Cerebellar nuclear complex (tissue), 1 donor: ENCODE measurements at places on chromosomes 11 and 22.

DNA sequence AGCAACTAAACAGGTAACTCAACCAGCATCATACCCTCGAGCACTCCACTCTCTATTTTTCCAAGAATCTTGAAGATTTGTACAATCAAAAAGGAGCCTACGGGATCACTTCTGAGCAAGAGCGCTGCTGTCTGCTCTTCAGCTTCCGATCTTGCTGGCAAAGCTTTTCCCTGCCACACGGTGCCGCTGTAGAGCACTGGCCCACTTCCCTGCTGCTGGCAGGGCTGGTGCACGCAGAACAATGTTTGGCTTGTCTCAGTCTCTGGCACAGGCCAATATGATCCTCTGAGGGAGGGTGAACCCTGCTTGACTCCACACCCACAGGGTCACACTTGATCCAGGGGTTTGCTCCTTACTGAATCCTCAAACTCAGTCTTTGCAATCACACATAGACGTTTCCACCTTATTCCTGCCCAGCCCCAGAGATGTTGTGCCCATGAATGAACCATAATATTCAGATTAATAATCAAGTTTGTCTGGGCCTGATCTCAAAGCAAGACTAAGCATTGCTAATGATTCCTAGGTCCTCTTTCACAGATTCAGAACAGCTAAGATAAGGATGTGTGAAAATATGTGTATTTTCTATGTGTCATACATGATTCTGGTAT, 536.6 kb downstream of the SOX6 start:
- no peak for DNase-seq

DNA sequence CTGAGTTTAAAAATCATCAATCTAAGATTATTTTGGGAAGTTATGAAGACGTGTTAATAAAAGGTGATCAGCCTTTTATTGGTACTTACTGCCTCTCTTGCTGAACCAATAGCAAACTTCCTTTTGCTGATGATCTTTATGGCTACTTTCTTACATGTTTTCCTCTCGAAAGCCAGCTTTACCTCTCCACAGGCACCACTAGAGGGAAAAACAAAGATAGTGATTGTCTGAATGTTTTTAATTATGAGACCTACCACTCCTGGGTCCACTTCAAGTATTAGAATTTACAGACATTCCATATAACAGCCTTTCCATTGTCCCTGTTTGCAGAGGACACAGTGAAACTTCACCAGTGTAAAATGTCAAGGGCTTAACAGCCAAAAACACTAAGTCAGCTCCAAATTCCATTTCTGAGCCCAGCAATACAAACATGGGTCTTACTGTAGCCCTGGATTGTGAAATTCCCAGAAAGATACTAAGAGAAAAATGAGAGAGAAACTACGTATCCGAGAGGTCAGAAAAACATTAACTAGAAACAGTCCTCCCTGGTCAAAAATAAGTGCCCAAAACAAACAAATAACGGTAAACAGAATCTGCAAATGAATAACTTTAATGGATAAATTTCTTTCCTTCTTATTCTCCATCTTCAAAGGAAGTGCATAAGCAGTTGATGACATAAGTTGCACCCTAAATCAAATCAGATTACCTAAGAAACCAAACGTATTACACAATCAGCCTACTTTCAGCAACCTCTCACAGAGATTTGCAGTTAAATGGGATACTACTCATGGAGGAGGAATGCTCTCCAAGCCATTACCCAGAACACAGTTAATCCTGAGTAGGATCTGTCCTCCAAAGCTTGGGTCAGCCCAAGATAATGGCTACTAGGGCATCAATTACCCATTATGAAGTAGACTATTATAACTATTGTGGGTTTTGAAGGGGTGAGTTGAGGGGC, 29.5 kb downstream of the CHEK2 start:
- DNase-seq: no peak

DNA sequence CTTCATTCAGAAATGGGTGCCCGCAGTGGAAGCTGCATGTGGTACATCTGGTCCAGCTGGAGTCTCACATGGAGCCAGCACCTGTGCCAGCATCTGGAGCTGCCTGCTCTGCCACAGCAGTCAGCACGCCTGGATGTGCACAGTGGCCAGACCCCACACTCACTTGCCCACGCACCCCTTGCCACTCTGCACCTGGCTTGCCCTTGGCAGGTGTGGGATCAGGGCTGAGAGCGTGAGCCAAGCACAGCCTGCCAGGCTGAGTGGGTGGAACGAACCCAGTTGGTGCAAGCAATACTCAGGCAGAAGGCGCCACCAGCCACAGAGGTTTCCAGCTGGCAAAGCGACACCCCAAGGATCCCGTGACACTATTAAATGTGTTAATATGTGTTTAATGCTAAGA, 95.5 kb upstream of the AMOTL1 start:
- no peak for DNase-seq

- no peak for DNase-seq
Observed at GRCh38 chr22:17774926-17775685, 837 bp upstream of the BID start.

DNA sequence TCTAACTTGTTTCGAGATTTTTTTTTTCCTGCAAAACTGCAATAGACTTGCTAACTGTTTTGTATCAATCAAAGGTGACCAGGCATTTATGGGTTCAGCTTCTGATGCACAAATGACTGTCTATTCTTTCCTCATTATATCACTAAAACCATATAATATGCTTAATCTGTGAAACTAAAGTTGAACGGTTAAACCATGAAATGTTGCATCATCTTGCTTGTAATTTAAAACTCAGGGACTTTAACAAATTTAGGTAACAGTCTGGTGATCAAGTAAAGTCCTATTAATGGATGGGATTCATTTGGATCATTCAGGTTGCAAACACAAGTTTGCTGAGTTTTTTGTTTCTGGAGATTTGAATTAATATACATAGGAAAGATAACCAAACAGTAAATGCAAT, 232.0 kb upstream of the LUZP2 start:
- DNase-seq: no peak

DNA sequence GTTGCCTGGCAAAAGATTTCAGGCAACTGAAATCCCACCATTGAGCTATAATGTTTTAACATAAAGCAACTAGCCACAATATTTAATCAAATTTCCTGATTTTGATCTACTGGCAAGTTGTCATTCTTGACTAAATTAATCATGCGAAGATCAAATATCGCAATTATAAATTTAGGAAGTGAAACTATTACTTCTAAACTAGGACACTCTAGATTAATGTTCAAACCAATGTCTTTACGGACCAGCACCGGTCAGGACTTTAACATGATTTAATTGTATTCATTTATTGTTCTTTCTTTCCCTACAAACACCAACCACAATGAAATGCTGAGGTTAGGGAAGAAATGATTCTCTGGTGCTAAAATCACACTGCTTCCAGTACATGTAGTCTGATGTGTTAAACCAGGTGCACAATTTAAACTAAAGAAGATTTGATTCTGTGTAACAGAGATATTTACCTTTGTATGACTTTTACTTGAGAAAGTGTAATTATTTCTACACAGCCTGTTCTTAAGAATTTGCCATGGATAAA, 14.9 kb downstream of the GAS2 start:
- no peak for DNase-seq

DNA sequence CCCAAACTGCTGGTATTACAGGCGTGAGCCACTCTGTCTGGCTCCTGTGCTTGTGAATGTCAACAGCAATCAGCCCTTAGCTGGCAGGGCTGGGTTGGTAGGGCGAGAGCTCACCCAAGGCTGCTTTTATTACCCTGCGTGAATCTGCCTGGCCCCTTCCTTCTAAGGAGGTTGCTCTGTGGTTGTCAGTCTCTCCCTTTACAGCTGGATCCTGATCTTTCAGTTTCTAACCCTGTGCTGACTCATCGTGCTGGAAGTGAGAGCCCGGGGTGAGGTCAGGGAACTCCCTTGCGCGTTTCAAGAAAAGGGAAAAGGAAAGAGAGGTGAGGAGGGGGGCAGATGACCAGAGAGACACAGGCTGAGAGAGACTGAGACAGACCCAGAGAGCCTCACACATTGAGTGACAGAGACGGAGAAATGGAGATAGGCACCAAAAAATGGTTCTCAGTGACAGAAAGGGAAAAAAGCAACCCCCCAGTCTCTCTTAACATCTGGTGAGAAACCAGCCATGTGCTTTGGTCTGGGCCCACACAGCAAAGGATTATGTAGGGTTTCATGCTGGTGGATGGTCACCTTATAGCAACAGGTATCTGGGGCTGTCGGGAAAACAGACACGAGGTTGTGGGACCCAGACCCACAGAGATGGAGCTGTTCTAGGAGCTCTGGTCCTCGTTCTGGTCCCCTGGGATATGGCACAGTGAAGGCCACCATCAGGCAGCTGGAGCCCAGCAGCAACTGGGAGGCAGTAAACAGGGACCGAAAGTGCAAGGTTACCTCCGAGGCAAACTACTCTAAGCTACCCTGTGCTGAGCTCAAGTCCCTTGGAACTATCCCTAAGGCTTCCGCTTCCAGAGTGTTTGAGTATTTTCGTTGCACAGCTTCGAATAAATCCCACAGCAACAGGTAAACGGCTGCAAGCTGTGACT, 2.5 kb downstream of the TCN2 start:
- DNase-seq: no peak

GRCh38 chr11:32068134-32068870, 22.6 kb upstream of the RCN1 start:
- no peak for DNase-seq

DNA sequence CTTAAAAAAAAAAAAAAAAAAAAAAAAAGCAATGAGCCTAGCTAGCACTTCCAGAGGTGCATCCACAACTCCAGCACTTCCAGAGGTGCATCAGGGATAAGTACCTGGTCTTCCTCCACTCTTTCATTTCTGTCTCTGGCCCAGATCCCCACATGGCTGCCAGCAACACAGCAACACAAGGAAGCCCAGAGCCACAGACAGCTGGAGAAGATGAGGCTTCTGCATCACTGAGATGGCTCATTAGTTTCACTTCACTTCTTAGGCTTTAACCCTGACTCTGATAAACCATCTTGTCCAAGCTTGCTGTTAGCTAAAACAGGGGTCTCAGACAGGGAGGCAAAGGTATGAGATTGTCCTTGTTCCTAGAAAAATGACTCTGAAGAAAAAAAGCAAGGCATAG, 35.6 kb downstream of the PC start:
- no peak for DNase-seq
